ENCODE measurements at places on chromosomes 5 and 9.

GRCh38 chr5:181223729-181224389, 778 bp downstream of the TRIM41 start:
- no peak for DNase-seq

GRCh38 chr5:132854301-132854700, 12.0 kb downstream of the GDF9 start:
- no peak for DNase-seq

DNA sequence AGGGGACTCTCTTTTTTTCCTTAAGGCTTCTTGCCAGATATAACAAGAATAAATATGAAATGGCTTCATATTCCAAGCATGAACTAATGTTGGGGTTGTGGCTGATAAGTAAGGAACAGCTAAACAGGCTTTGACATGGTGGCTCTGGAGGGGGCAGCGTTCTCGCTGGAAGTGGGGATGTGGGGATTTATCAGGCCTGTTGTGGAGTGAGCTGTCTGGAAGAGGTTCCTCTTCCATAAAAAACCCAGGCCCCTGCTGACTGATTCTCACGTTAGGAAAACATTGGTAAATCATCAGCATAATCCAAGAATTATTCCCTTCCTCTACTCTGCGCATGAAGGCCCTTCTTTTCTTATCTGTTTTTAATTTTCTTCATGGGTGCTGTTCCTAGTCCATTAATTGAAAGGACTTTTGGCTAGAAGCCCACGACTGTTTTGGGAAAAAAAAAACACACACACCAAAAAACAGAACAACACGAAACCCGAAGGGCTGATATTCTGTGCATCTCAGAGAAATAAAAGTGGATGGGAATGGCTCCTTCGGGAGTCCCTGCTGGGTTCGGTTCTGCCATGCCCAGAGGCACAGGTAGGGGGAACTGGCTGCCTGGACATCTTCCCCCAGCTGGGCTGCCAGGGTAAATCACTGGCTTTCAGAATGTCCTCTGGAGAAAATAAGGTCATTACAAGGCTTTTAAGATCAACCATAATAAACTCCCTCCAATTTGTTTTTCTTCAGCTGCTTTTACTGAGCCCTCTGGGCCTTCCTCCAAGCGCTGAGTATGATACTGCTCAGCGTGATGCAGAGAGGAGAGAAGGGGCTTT, 297.0 kb downstream of the SLIT3 start:
- no peak for DNase-seq

- no peak for DNase-seq
Observed at GRCh38 chr5:139658928-139659667, 10.9 kb downstream of the CXXC5 start.

DNA sequence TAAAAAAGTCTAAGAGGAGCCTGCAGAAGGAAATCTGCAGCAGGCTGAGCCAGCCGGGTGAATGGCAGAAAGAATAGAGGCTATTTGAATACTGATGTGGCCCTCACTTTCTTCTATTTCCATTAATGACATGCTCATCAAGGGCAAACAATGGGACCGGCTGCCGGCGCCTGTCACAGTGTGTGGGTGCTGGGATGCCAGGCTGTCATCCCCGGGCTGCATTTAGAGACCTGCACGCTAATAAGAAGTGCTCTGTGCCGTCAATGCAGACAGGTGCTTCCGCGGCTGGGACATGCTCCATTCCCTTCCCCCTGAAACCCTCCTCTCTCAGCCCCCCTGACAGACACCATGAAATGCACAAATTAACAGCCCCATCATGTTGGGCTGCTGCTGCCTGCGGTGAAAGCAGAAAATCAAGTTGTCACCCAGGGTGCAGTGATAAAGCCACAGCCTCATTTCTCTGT, 217.7 kb upstream of the TBCA start:
- DNase-seq, result peak; percentile 71

GRCh38 chr5:150066901-150067396, 19.4 kb downstream of the CSF1R start:
- no peak for DNase-seq

DNA sequence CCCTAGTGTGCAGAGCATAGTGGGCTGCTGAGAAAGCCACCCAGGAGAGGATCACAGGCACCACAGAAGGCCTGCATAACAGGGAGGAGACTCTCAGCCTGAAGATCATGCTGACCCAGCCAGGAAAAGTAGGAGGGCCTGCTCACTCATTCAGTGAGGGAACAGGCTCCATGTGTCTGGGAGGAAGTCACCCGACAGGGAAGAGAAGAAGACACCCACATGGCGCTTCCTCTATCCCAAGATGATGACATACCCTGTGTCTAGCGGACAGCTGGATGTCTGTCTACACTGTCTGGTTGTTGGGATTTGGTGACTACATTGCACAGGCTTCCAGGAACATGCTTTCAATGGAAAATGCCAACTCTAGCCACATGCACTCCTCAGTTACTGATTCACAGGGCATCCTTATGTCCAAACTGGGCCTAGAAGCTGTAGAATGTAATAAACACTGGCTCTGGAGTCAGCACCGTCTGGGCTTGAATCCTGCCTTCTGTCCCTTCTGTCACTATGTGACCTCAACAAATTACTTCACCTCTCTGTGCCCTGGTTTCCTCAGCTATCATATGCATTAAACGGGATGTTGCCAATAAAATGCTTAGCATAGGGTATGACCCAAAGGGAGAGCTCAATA, 47.6 kb downstream of the KLHL3 start:
- no peak for DNase-seq

DNA sequence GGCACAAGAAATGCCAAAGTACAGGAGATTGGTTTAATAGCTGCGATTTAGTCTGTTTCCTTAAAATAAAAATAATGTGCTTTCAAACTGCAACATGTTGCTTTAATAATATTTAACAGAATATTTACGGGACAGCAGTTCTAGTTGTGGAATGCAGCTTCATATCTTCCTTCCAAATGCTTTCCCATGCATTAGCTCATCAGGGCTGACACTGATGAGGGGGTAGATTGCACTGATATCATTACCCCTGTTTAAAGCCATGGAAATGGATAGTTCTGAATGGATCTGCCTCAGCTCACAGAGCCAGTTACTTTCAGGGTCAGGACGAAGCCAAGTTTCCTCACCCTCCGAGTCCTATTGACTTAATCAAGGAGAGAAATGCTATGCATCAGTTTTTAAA, 93.2 kb upstream of the OSMR start:
- DNase-seq, result no peak

DNA sequence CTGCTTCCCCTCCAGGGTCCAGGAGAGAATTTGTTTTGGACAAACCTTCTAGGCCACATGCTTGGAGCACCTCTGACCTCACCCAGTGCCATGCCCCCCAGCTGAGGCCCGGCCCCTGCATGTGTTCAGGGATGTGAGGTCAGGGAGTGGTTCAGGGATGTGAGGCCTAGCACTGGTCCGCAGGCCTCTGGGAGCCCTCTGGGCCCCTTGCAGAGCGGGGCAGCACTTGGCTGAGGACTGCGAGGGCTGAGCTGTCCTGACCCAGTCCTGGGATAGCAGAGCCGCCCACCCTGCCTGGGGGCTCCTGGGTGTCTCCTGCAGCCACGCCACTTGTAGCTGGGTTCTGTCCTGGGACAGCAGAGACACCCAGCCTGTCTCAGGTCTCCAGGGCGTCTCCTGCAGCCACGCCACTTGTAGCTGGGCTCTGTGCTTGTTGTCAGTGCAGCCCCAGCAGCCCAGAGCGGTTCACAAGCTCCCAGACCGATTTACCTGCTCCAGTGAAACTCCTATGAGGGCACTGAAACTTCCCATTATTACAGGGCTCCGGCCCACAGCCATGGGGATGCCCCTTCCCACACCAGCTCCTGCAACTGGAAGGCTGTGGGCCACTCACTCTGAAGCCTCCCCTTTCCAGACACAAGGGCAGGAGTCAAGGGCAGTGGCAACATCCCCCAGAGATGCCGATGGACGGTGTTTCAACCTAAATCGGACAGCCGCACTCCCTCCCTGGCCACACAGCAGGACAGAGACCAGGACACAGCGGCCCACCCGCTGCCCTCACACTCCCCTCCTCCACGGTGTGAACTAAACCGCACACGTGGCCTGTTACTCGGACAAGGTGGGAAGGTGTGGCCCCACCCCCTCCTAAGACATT, 5.4 kb upstream of the CEP72 start:
- DNase-seq, result no peak

Data from COR-L47 (cell line).